ENCODE measurements at places on chromosomes 12 and 14. TPM values are rescaled to one million over a fixed set of nuclear protein-coding genes. Genes with fewer than 3 reads are reported as not detected.

The KRT82 gene
- not detected for polyA plus RNA-seq

The RAD51B gene
- 5.8 TPM for polyA plus RNA-seq

The KCNMB4 gene
- polyA plus RNA-seq, result 86.5 TPM

The RAB2B gene
- polyA plus RNA-seq, result 34.4 TPM

The CDC42BPB gene
- 3.0 TPM for polyA plus RNA-seq
